ENCODE measurements at places on chromosomes 7 and 10.

- DNase-seq, result no peak
These were observed 109.5 kb downstream of the ADCY1 start for GRCh38 chr7:45683556-45684148.

DNA sequence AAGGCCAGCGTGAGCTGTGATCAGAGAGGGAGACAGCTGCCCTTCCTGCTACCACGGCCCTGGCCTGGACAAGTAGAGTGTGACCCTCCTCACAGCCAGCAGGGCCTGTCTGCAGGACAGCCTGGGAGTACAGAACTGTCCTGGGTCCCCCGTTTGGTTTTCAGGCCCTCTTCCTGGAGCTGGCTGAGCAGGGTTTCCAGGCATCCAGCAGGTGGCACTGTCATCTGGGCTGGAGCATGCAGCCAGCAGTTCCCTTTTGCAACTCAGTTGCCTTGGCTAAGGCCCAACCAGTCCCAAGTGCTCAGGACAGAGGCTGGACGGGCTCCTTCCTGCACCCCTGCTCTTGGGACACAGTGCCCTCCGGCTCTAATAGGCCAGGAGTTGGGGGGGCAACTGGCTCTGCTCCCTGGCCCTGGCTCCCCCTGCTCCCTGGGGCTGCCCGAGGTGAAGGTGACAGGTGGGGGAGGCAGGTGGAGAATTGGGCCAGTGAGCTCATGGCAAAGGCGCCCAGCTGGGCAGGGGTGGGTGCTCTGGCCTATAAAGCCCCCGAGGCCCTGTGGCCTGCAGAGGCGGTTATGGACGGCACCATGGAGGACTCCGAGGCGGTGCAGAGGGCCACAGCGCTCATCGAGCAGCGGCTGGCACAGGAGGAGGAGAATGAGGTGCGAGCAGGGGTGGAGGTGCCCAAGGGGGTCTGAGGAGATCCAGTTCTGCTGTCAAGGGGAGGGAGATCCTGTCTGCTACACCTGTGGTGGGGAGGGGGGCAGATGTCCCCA is at the start of gene ANKRD2:
Gene ANKRD2, plus strand, starts transcription at position 566 of the 776 bp plus-strand sequence. Its CDS starts 10 bp downstream, at position 576.
- peak; percentile 9 for DNase-seq

DNA sequence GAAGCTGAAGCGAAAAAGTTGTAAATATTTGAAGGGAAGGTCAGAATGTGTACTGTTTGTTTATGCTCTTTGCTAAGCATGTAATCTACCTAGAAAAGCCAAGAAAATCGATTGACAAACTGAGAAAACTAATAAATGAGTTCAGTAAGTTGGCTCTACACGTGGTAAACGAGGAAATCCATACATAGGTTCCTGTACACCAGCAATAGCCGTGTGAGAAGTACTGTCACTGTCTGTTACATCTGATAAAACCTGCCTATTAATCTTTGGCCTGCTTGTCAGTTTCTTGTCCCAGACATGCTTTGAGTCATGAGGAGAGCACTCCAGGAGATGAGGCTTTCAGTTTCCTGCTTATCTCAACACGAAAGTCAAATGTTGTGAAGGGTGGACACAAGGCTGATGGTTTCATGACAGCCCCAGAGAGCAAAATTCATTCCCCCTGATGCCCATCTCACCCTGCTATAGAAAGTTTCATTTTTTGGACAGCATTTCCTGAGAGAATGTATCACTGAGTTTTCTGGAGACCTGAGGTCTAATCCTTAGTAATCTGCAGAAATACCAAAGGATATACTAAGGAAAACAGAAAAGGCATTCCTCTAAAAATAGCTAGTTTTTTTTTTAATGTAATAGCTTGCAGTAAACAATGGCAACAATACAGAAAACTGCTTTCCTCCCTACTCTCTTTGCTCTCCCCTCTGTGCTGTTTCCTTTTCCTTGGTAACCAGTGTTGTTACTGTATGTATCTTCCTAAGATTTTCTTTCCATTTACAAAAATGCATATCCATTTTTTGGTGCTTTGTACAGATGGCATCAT is 18.8 kb downstream of the BMPR1A start:
- no peak for DNase-seq

GRCh38 chr7:110043519-110043918 is 1047.4 kb upstream of the LRRN3 start:
- no peak for DNase-seq

DNA sequence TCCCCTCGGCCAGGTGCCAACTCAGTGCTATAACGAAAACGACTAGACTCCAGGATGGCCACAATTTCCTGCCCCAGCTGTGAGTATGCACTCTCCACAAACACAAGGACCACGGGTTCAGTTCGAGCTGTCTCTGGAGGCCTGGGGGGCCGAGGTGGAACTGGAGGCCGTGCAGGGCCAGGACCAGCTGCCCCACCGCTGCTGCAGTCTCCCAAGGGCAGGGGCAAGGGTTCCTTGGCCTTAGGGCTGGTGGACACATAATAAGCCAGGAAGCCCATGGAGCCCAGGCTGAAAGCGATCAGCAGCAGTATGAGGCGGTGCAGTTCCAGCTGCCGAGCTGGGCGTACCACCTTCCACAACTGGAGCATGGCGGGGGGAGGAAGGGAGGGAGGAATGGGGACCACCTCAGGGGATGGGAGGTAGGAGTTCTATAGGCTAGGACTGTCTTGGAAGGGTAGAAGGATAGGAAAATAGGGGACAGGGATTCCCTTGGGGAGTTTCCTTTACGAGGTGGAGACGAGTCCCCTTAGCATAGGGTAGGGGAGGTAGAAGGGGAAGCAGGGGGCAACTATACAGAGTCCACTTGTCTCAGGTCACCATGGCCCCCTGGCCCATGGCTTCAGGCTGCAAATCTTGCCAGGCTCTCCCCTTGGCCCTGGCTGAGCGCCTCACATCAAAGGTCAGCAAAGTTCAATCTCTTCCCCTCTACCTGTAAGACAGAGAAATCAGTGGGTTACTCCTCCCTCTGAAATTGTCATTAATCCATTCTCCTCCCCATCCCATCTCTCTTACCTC is 3.2 kb downstream of the NDST2 start:
- no peak for DNase-seq

- no peak for DNase-seq
These were observed 130.9 kb downstream of the SEMA3D start for GRCh38 chr7:85055906-85056305.

GRCh38 chr10:96287392-96288105 is 16.2 kb upstream of the BLNK start:
- no peak for DNase-seq

DNA sequence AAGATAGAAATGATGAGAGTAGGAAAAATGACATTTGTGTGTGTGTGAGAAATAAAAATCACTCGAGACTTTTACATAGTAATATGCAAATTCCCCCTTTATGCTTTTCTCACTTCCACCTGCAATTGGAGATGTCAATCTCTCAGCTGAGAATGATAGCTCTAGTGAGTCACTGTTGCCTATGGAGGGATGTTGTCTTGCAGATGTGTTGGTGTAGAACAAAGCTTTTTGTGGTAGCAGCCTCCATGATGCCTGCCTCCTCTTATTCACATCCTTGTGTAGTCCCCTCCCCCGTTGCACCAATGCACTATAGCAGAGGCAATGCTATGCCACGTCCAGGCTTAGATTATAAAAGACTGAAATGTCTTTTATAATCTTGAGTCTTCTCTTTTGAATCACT is 33.8 kb downstream of the SPAG6 start:
- DNase-seq, result no peak

Data from NCI-H2227 treated with DMSO at 0.1 percent for 48 hours (cell line).